ENCODE measurements at places on chromosomes 4 and X. TPM values are rescaled to one million over a fixed set of nuclear protein-coding genes. Genes with fewer than 3 reads are reported as not detected.

DNA sequence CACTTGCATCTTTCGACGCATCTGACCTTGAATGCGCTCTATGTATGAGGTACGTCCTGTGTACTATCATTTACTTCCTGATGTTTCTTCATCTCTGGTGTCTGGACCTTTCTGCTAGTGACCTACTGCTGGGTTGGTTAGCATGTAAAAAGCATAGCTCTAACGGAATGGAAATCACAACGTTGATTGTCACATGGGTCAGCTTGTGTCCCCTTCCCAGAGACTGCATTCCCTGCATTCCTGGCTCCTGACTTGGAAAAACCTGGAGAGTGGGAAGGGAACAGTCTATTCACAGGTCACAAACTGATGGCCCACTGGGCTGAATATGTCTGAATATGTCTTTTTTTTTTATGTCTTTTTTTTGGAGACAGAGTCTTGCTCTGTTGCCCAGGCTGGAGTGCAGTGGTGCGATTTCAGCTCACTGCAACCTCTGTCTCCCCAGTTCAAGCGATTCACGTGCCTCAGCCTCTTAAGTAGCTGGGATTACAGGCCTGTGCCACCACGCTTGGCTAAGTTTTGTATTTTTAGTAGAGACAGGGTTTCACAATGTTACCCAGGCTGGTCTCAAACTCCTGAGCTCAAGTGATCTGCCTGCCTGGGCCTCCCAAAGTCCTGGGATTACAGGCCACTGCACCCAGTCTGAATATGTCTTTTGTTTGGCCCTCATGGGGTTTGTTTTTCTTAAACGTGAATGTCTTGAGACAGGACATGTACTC is 16.3 kb downstream of the LONRF3 start:
- no peak overlapping the region for H3K27ac ChIP-seq
- H3K27me3 ChIP-seq: no peaks in the 10 kb centered on the region
- H3K4me1 ChIP-seq: no peaks in the 10 kb centered on the region
- no peak overlapping the region for H3K4me3 ChIP-seq

- H3K27me3 ChIP-seq: no peaks in the 10 kb centered on the region
- no peak overlapping the region for H3K4me3 ChIP-seq
- no peaks in the 10 kb centered on the region for H3K4me1 ChIP-seq
- no peak for DNase-seq
- no peak overlapping the region for H3K27ac ChIP-seq
Observed at GRCh38 chrX:107047622-107048021, 47.6 kb upstream of the MORC4 start.

DNA sequence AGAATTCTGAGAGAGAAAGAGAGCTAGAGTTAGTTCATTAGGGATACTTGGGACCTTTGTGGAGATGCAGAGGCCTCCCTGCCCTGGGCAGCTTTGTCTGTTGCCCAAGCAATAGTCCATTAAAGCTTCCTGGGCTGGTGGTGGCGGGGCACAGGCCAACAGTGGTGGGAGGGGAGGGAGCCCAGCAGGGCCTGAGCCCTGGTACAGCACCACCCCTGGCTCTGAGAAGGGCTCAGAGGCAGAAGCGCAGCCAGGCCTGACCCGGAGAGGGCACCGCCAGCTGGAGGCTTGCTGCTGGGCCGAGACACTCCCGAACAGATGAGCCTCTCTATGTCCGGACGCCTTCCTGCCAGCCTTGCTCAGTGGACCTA is 65.3 kb downstream of the EFNB1 start:
- H3K4me3 ChIP-seq: no peak overlapping the region
- no peaks in the 10 kb centered on the region for H3K36me3 ChIP-seq
- H3K4me1 ChIP-seq: peaks cover 26% of the 10 kb centered on the region
- H3K27me3 ChIP-seq: peaks cover 15% of the 10 kb centered on the region
- no peak for DNase-seq

- no peak overlapping the region for H3K4me3 ChIP-seq
- no peak overlapping the region for H3K27ac ChIP-seq
- no peaks in the 10 kb centered on the region for H3K27me3 ChIP-seq
- H3K4me1 ChIP-seq: peaks cover 10% of the 10 kb centered on the region
- no peaks in the 10 kb centered on the region for H3K36me3 ChIP-seq
- DNase-seq: no peak
Observed at GRCh38 chr4:5782829-5783476, 72.0 kb downstream of the EVC start.

- H3K27me3 ChIP-seq: no peaks in the 10 kb centered on the region
- no peak overlapping the region for H3K27ac ChIP-seq
- no peaks in the 10 kb centered on the region for H3K4me1 ChIP-seq
- DNase-seq: no peak
Observed at GRCh38 chrX:115021121-115021520, 3.7 kb upstream of the IL13RA2 start.

GRCh38 chr4:140363558-140363957 is 9.9 kb upstream of the SCOC start:
- H3K4me1 ChIP-seq: peaks cover 4% of the 10 kb centered on the region
- H3K4me3 ChIP-seq: no peak overlapping the region
- peaks cover 21% of the 10 kb centered on the region for H3K27me3 ChIP-seq
- H3K36me3 ChIP-seq: no peaks in the 10 kb centered on the region

DNA sequence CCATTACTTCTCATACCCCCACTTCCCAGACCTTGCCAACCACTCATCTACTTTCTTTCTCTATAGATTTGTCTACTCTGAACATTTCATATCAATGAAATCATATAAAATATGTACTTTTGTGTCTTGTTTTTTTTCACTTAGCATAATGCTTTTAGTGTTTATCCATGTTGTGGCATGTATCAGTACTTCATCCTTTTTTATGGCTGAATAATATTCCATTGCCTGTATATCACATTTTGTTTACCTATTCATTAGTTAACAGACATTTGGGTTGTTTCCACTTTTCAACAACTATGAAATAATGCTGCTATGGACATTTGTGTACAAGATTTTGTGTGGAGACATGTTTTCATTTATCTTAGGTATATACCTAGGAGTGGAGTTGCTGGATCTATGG is 324.1 kb downstream of the OPHN1 start:
- no peak overlapping the region for H3K27ac ChIP-seq
- H3K4me3 ChIP-seq: no peak overlapping the region
- no peak for DNase-seq
- no peaks in the 10 kb centered on the region for H3K36me3 ChIP-seq

GRCh38 chr4:168529257-168529656 is 32.4 kb downstream of the PALLD start:
- H3K27me3 ChIP-seq: no peaks in the 10 kb centered on the region
- no peak for DNase-seq
- no peak overlapping the region for H3K27ac ChIP-seq
- no peaks in the 10 kb centered on the region for H3K36me3 ChIP-seq
- no peak overlapping the region for H3K4me3 ChIP-seq

- DNase-seq: no peak
- no peak overlapping the region for H3K27ac ChIP-seq
- H3K27me3 ChIP-seq: no peaks in the 10 kb centered on the region
- peaks cover 3% of the 10 kb centered on the region for H3K36me3 ChIP-seq
Observed at GRCh38 chrX:148813422-148813821, 313.0 kb downstream of the AFF2 start.

GRCh38 chr4:176302283-176303275 is 17.2 kb upstream of the SPCS3 start:
- H3K27ac ChIP-seq: no peak overlapping the region
- DNase-seq: no peak
- peaks cover 6% of the 10 kb centered on the region for H3K4me1 ChIP-seq
- H3K27me3 ChIP-seq: no peaks in the 10 kb centered on the region

DNA sequence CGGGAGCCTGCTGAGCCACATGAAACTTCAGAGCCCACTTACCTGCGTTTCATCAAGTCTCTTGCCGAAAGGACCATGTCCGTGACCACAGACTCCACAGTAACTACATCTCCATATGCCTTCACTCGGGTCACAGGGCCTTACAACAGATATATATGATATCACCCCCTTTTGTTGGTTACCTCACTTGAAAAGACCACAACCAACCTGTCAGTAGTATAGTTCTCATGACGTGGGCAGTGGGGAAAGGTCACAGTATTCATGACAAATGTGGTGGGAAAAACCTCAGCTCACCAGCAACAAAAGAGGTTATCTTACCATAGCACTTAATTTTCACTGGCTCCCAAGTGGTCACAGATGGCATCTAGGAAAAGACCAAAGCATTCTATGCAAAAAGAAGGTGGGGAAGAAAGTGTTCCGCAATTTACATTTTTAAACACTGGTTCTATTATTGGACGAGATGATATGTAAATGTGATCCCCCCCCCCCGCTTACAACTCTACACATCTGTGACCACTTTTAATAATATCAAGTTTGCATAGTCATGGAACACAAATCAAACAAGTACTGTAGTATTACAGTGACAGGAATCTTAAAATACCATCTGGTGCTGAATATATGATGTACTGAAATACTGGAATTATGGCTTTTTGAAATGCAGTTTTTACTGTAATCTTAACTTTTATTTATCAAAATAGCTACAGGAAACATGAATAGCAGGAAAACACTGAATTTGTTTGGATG is 129.9 kb downstream of the TET2 start:
- no peak overlapping the region for H3K27ac ChIP-seq
- H3K27me3 ChIP-seq: no peaks in the 10 kb centered on the region
- H3K4me3 ChIP-seq: no peak overlapping the region

DNA sequence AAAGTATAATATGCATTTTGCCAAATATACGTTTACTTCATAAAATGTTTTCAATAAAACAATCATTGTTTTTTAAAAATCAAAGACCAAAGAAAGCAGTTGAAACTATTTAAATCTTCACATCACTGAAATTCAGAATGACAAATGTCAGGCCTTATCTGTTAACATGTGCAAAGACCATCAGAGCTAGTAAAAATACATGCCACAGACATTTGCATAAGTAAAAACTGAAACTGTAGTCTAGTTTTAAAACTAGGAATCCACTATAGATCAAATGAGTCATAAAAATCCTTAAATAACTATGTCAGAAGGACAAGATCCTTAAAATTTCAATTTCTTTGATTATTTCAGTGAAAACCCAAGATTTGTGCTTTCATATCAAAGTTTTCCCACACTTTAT is 24.8 kb downstream of the KLHL15 start:
- H3K4me1 ChIP-seq: no peaks in the 10 kb centered on the region
- no peak for DNase-seq
- no peak overlapping the region for H3K4me3 ChIP-seq
- H3K27ac ChIP-seq: no peak overlapping the region
- no peaks in the 10 kb centered on the region for H3K27me3 ChIP-seq

DNA sequence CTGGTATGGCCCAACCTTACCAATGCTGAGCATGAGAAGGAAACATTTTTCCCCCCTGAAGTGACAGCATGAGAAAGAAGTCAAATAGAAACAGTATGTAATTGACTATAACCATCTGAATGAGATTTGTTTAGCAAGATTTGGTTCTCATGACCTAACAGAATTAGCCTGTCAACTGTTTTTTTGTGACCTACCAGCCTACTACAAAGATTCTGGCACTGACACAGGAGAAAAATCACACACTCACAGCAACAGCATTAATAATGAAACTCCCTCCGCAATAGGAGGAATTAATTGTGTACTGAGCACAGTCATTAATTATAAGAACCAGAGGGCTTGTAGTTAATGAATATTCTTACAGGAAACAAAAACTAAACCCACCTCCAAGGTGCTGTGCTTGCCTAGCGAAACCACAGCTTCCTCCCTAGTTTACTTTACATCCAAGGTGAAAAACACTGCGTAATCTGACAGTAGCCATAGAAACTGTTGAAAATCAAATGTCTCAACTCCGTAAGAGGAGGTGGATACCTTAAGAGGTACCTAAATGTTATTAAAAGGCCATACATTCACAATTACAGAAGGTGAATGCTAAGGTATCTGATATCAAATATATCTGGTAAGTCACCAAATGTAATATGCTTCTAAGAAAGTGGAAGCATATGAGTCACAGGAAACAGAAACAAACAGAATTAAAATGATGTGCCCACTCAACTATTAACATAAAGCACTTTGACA is 34.9 kb downstream of the MMRN1 start:
- H3K36me3 ChIP-seq: no peaks in the 10 kb centered on the region
- H3K4me3 ChIP-seq: no peak overlapping the region
- no peak overlapping the region for H3K27ac ChIP-seq
- DNase-seq: no peak
- H3K4me1 ChIP-seq: no peaks in the 10 kb centered on the region
- no peaks in the 10 kb centered on the region for H3K27me3 ChIP-seq

DNA sequence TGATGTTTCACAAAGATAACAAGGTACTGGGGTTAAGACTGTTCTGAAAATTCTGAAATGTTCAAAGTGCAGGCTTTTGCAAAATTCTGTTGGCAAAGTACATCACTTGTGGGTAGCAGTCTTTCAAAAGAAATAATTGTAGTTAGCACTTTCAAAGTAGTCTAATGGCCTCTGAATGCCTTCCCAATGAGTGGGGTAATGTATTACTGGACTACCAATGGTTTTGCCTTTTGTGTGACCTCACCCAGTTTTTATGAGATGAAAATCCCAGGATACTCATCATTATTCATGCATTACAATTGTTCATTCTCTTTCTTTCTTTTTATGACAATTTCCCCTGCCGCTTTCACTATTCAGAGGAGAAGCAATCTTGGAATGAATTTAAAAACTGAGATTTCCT is 686.1 kb downstream of the GLUD2 start:
- H3K4me1 ChIP-seq: no peaks in the 10 kb centered on the region
- H3K27ac ChIP-seq: no peak overlapping the region
- no peak overlapping the region for H3K4me3 ChIP-seq
- H3K27me3 ChIP-seq: no peaks in the 10 kb centered on the region
- H3K36me3 ChIP-seq: no peaks in the 10 kb centered on the region

GRCh38 chr4:34271479-34272355 is 1972.6 kb downstream of the ARAP2 start:
- no peaks in the 10 kb centered on the region for H3K36me3 ChIP-seq
- no peak for DNase-seq
- no peaks in the 10 kb centered on the region for H3K27me3 ChIP-seq
- H3K27ac ChIP-seq: no peak overlapping the region
- no peaks in the 10 kb centered on the region for H3K4me1 ChIP-seq

- H3K4me1 ChIP-seq: no peaks in the 10 kb centered on the region
- H3K27ac ChIP-seq: no peak overlapping the region
- DNase-seq: peak; percentile 85
Observed at GRCh38 chrX:103918571-103919269, 43.7 kb upstream of the TMSB15B start.

The ADH7 gene
- total RNA-seq: not detected

The SPANXC gene
- total RNA-seq: not detected

The SLC10A6 gene
- not detected for total RNA-seq

The AR gene
- total RNA-seq: 8.1 TPM

The CENPVL1 gene
- 2.0 TPM for total RNA-seq

The MED12 gene
- 27.0 TPM for total RNA-seq

The HTR2C gene
- 1.7 TPM for total RNA-seq

The GDPD2 gene
- total RNA-seq: 1.3 TPM

The RCHY1 gene
- 33.4 TPM for total RNA-seq

The SATL1 gene
- 0.09 TPM for total RNA-seq

The TRIM60 gene
- not detected for total RNA-seq

The PDE6B gene
- 19.5 TPM for total RNA-seq

The SSX4B gene
- total RNA-seq: not detected

The XAGE2 gene
- not detected for total RNA-seq

The UGT2A3 gene
- total RNA-seq: not detected

The CLOCK gene
- total RNA-seq: 35.9 TPM

The RAI2 gene
- 0.59 TPM for total RNA-seq

The CCDC160 gene
- 21.6 TPM for total RNA-seq

The S100G gene
- not detected for total RNA-seq

All from neural progenitor cell (in vitro differentiated cells).